Lung microvascular endothelial cell (primary cell): ENCODE measurements at places on chromosomes 2 and 18. TPM values are rescaled to one million over a fixed set of nuclear protein-coding genes. Genes with fewer than 3 reads are reported as not detected.

- DNase-seq, result peak; percentile 55
Measured at GRCh38 chr2:190500054-190500502, 34.4 kb downstream of the NEMP2 start.

DNA sequence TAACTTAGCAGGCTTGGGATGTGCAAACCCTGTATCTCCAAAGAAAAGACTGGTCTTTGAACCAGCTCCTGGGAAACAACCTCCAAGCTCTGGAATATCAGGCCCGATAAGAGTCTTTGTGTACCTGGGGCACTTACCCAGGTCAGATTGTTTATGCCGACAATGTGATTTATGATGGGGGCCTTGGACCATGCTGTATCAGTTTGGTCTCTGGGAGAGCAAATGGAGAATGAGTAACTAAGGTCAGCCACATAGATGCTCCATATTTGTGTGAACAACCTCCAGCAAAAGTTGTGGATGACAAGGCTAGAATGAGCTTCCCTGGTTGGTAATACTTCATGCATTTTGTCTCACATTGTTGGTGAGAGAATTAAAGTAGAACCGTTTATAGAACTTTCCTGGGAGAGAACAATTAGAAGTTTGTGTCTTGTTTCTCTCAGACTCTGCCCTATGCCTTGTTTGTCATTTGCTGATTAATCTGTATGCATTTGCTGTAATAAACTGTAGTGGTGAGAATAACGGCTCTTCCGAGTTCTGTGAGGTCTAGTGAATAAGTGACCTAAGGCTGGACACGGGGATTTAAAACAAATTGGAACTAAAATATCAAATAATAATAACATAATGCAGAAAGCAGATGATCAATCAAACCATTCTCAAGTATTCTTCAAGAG, 259.1 kb downstream of the XIRP2 start:
- no peak for DNase-seq

- DNase-seq, result no peak
Measured at GRCh38 chr2:48982887-48983435, 171.4 kb downstream of the FSHR start.

- DNase-seq, result peak; percentile 65
Measured at GRCh38 chr2:150410809-150411208, 76.7 kb downstream of the RND3 start.

- DNase-seq, result peak; percentile 20
Measured at GRCh38 chr2:263774-264492, at the start of gene SH3YL1. SH3YL1 (minus strand) TSS chr2:264032; CDS start chr2:263984, 48 bp downstream.

DNA sequence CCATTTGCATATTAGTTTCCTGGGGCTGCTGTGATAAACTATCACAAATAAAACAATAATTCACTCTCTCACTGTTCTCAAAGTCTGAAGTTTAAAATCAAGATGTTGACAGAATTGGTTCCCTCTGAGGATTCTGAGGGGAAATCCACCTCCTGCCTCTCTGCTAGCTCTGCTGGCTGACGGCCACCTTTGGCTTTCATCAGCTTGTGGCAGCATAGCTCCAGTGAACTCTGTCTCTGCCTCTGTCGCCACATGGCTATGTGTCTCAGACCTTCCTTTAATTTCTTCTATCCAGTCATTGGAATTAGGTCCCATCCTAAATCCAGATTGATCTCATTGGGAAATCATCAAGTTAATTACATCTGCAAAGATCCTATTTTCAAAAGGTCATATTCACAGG, 38.9 kb upstream of the TRIM43 start:
- no peak for DNase-seq

GRCh38 chr18:36066686-36067054, 689 bp downstream of the RPRD1A start:
- no peak for DNase-seq

DNA sequence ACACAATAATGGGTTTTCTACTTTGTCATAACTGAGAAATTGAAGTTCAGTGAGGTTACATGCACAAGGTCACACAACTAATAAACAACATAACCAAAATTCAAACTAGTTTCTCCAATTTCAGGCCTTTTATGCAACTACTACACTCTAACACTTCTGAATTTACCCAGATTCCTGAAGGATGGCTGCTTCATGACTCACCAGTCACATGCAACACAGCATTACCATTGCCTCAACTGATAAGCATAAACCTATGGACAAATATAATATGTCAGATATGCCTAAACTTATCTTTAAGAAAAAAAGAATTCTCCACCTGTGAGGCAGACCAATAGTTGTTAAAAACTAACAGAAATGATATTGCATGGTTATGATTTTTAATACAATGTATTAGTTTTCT, 586.5 kb upstream of the SLC8A1 start:
- DNase-seq, result peak; percentile 17

- no peak for DNase-seq
Measured at GRCh38 chr2:176582176-176582575, 312.9 kb downstream of the MTX2 start.

- no peak for DNase-seq
Measured at GRCh38 chr2:115782286-115782685, 1339.8 kb downstream of the DPP10 start.

ZC3H6 gene
- total RNA-seq, result 1.2 and 1.5 TPM in 2 replicates

NDC80 gene
- total RNA-seq, result 3.2 and 13.1 TPM in 2 replicates

DOK1 gene
- 19.0 and 22.0 TPM in 2 replicates for total RNA-seq
